Osteocyte (in vitro differentiated cells): ENCODE measurements at places on chromosomes 1 and 21. TPM values are rescaled to one million over a fixed set of nuclear protein-coding genes. Genes with fewer than 3 reads are reported as not detected.

DNA sequence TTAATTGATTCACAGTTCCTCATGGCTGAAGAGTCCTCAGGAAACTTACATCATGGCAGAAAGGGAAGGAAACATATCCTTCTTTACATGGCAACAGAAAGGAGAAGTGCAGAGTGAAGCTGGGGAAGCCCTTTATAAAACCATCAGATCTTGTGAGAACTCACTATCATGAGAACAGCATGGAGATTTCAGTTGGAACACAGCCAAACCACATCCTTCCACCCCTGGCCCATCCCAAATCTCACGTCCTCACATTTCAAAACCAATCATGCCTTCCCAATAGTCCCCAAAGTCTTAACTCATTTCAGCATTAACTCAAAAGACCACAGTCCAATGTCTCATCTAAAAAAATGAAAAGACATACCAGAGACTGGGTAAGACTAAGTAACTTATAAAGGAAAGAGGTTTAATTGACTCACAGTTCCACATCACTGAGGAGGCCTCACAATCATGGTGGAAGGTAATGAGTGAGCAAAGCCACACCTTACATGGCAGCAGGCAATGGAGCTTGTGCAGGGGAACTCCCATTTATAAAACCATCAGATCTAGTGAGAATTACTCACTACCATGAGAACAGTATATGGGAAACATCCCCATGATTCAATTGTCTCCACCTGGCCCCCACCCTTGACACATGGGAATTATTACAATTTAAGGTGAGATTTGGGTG lies 105.2 kb downstream of the MRPL39 start:
- no peak for DNase-seq

- DNase-seq = no peak
These were observed 20.2 kb downstream of the PANK4 start for GRCh38 chr1:2506007-2506860.

ERRFI1 gene
- total RNA-seq = 84.2 and 96.6 TPM in 2 replicates

ERO1B gene
- total RNA-seq = 4.8 and 4.9 TPM in 2 replicates

DNA sequence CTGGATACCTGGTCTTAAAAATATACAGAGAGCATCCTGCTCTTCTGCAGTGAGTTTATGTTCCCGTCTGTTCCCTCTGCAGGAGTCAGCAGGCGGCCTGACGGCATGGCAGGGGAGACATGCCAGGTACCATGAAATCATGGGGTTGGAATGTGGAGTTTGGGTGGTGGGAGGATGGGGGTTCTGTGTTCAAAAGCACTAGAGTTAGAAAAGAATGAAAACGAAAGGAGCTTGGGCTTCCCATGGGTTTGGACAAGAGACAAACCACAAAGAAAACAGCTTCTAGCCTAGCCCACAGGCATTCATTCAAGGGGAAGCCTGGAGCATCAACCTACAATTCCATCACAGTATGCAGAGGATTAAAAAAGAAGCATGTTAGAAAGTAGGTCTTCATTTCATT lies 59.9 kb downstream of the WARS2 start:
- no peak for DNase-seq

LCA5L gene
- total RNA-seq = 1.1 and 1.4 TPM in 2 replicates

ABCA4 gene
- 6.0 and 6.6 TPM in 2 replicates for total RNA-seq
